Mucosa of gallbladder (tissue), 1 donor: ENCODE measurements at places on chromosomes 5 and 9. TPM values are rescaled to one million over a fixed set of nuclear protein-coding genes. Genes with fewer than 3 reads are reported as not detected.

Gene SCAI
- 6.0 TPM for total RNA-seq

GRCh38 chr9:8904771-8905515 is 1105.4 kb upstream of the DMAC1 start:
- DNase-seq: no peak

DNA sequence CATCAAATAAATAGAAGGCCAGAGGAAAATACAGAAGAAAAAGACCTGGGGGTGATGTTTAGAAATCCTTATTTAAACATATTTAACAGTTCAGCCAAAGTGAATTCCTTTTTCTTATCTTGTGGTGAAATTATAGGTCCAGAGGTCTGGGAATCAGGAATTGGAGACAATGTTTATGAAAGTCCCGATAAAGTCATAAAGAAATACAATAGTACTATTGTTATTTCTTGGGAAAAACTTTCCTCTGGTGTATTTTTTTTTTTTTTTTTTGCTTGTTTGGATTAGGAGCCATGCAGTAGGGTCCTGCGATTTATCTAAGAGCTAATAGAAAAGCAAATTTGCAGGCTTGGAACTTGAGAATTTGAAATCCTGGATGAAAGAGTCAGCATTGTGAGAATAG is 426 bp downstream of the C7 start:
- no peak for DNase-seq

DNA sequence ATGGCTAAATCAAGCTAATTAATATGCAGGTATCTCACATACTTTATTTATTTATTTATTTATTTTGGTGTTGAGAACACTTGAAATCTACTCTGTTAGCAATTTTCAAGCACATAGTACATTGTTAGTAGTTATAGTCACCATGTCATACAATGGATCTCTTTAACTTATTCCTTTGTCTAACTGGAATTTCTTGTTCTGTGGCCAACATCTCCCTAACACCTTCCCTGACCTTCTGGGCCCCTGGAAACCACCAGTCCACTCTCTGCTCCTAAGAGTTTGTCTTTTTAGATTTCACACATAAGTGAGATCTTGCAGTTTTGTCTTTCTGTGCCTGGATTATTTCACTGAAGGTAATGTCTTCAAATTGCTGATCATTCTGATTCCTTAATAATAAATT is 229.1 kb downstream of the SEMA5A start:
- no peak for DNase-seq

- no peak for DNase-seq
Observed at GRCh38 chr5:179504191-179504590, 46.2 kb upstream of the RUFY1 start.
